ENCODE measurements at places on chromosomes 3 and 15.

- DNase-seq: peak; percentile 34
Observed at GRCh38 chr15:60840306-60840702, 361.4 kb upstream of the ICE2 start.

GRCh38 chr3:147371140-147371539 lies 35.2 kb downstream of the ZIC4 start:
- no peak for DNase-seq

DNA sequence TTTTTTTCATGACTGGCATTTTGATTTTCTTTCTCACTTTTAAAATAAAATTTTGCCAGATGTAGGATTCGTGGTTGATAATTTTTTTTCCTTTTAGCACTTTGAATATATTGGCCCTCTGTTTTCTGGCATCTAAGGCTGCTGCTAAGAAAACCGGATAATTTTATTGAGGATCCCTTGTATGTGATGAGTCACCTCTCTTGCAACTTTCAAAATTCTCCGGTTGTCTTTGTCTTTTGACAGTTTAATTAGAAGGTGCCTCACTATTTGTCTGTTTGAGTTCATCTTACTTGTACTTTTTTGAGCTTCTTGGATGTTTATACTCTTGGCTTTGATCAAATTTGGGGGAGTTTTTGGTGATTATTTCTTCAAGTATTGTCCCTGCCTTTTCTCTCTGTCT lies 349.7 kb downstream of the LPP start:
- DNase-seq: no peak

GRCh38 chr3:184965639-184966430 lies 153.9 kb downstream of the VPS8 start:
- DNase-seq: no peak

Data from activated CD4-positive, alpha-beta T cell treated with anti-CD3 and anti-CD28 coated beads for 36 hours (primary cell).